ENCODE measurements at places on chromosomes 16 and 17.

GRCh38 chr16:53744449-53744848 lies 40.5 kb downstream of the FTO start:
- no peak for DNase-seq

DNA sequence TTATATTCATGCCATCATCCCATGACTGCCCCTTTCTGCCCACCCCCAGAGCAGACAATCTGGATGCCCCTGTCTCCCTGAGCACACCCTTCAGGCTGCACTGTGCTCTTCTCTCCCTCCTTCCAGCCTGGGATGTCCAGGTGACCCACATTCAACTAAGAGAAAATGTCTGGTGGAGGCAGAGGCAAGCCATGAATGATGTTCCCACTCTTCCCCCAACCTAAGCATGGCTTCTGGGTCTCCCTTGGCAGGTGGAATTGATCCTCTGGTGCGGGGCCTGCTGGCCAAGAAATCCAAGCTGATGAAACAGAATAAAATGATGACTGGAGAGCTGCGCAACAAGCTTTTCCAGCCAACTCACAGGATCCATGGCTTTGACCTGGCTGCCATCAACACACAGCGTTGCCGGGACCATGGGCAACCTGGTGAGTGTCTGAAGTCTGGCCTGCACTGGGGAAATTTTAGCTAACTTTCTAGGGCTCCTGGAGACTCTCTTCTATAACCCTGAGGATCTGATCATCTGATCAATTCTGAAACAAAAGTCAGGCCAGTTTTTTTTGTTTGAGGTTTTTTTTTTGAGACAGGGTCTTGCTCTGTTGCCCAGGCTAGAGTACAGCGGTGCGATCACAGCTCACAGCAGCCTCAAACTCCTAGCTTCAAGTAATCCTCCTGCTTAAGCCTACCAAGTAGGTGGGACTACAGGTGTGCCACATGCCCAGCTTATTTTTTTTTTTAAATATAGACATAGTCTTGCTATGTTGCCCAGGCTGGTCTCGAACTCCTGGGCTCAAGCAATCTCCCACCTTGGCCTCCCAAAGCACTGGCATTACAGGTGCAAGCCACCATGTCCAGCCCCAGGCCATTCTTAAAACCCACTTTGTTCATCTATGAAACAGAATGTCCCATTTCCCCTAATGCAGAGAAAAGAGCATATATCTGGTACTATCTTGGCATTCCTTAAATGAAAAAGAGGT lies 14.5 kb downstream of the MPO start:
- DNase-seq: no peak

GRCh38 chr17:45732926-45733505 lies 51.1 kb upstream of the CRHR1 start:
- DNase-seq: no peak

- DNase-seq: no peak
These were observed 128.7 kb downstream of the PRKCA start for GRCh38 chr17:66430846-66431795.

GRCh38 chr17:21376759-21377690 lies 868 bp downstream of the KCNJ12 start:
- DNase-seq: peak; percentile 63

GRCh38 chr17:60524463-60525327 lies 1.3 kb downstream of the APPBP2 start:
- DNase-seq: no peak

- DNase-seq: no peak
These were observed 698.8 kb upstream of the GOT2 start for GRCh38 chr16:59432896-59433295.

DNA sequence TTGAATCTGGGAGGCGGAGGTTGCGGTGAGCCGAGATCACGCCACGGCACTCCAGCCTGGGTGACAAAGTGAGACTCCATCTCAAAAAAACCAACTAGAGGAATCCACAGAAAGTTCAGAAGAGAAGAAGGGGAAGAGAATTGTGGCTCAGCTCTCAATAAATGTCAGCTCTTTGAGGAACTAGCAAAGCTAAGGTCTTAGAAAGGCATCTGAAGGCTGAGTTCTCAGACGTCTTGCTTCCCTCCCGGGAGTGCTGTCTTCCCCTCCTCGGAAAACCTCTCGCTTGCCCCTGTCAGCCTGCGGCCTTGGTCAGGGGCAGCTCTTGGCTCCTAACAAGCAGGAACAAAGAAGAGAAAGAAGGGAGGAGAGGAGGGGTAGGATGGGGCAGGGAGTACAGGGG lies 5.3 kb downstream of the SHPK start:
- no peak for DNase-seq

DNA sequence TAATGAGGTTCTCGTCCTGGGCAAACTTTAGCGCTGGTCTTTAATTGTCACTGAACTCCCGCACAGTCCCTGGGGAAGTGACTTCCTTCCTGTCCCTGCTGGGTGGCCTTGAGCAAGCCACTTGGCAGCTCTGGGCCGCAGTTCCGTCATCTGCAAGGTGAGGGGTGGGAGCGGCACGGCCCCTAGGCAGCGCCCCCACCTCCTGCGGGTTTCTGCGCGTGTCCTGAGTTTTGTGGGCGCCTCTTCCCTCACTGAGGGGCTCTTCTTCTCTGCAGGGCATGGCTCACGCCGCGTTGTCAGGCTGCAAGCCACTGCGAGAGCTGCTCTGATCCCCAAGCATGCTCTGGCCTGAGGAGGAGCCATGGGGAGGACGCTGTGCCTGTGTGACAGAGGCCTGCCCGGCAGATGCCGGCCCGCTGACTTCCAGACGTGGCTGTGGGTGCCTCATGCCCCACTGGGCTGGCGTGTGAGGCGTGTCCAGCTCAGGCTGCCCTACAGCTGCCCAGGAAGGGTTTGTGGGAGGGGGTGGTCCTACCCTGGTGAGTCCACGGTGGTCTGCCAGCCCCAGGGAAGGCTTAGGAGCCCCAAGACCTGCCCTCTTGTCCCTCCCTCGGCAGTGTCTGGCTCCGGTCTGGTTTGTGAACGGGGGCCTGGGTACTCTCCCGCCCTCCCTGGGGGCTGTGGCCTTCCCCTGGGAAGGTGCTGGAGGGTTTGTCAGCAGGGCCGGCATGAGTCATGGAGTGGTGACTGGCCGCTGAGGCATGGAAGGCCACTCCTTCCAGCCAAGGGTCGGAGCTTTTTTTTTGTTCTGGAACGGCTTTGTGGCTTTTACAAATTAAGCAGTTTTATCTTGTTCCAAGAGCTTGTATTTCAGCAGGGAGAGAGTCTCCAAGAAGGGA lies 182.0 kb downstream of the SEC14L1 start:
- peak; percentile 92 for DNase-seq

- no peak for DNase-seq
These were observed 193.7 kb downstream of the SHISA9 start for GRCh38 chr16:13095061-13095460.

DNA sequence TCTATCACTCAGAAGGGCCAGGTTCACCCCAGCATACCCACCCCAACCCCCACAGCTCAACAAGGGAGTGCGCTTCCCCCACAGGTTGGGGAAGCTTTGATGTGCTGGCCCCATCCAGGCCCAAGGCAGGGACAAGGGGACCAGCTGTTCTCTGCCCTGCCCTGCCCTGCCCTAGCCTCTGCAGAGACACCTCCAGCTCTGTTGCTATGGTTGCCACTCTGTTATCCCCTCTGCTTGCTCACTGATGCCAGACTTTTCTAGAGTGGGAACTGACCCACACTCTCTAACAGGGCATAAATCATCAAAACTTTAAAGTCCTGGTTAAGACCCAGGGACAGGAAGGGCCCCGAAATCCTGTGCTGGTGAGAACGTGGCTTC lies 50.4 kb upstream of the ENPP7 start:
- no peak for DNase-seq

DNA sequence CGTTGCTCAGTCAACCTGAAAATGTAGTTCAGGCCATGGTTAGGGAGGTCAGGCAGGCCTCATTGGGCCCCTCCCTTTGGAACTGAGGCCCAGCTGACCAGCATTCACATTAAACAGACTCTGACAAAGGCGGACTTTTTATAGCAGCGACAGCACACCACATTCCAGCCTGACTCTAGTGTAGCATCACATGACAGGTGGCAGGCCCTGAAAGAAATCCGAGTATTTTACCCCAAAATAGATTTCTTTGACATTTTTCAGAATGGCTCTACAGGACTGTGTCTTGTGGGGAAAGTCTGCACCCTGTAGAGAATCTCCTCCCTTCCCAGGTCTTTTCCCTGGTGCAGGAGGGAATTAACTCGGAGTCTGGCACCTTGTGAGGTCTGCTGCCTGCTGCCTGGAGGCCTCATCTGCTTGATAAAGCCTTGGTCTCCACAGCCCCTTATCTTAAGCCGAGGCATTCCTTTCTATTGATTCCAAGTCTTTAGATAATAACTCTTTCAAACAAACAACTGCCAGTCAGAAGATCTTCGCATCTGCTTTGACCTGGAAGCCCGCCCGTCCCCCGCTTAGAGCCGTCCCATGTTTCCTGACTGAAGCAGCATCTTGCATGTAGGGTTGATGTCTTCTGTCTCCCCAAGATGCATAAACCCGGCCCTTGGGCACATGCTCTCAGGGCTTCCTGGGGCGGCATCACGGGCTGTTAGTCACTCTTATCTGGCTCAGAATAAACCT lies 44.0 kb upstream of the CAPN15 start:
- DNase-seq: no peak

DNA sequence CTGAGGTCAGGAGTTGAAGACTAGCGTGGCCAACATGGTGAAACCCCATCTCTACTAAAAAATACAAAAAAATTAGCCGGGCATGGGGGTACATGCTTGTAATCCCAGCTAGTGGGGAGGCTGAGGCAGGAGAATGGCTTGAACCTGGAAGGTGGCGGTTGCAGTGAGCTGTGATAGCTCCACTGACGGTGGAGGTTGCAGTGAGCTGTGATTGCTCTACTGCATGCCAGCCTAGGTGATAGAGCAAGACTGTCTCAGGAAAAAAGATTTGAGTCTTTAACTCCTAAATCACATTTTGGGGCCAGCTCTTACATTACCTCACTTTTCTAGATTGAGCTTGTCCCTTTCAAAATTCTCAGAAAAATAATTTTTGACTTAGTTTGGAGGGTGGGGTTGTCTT lies 15.2 kb downstream of the VMP1 start:
- DNase-seq: no peak

GRCh38 chr16:66662445-66663194 lies 33.9 kb downstream of the CMTM4 start:
- DNase-seq: peak; percentile 25

DNA sequence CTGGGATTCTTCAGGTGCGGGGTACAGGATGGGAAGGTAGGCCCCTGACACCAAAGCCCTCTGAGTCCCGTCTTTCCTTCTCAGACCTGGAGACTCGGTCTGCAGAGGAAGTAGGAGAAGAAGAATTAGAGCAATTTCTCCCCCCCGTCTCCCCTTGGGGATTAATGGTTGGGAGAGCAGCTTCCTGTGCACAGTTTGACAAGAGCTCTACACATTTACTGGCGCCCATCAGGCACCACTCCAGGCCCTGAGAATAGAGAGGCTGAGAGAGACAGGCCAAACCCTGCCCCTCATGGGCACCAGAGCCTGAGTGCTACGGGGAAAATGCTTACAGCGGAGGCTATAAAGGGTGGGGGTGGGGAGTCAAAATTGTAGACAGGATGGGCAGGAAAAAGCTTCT lies 3.5 kb upstream of the C16orf74 start:
- no peak for DNase-seq

DNA sequence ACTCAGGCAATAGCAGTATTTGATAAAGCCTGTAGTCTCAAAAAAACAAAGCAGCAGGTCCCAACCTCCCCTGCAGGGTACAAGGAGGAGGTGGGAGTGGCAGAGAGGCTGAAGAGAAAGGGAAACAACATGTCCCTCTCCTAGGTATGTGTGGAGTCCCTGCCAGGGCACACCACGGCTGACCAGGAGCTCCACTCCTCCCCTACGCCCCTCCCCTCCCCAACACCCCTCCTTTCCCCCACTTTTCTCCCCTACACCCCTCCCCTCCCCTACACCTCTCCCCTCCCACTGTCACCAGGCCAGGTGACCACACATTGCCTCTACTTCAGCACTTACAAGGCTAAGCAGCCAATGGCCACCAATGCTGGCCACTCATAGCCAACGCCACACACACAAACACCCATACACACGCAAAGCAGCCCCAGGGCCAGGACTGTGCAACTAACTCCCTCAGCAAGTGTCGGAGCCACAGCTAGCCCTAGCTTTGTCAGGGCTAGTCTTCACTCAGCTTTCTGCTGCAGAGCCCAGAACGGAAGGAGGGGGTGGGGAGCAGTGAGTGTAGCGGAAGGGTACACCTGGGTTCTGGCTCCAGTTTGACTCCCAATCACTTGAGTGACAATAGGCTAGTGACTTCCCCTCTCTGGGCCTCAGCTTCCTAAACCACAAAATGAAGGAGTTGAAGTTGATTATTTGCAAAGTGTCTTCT lies 8.2 kb downstream of the CAVIN1 start:
- DNase-seq: no peak

DNA sequence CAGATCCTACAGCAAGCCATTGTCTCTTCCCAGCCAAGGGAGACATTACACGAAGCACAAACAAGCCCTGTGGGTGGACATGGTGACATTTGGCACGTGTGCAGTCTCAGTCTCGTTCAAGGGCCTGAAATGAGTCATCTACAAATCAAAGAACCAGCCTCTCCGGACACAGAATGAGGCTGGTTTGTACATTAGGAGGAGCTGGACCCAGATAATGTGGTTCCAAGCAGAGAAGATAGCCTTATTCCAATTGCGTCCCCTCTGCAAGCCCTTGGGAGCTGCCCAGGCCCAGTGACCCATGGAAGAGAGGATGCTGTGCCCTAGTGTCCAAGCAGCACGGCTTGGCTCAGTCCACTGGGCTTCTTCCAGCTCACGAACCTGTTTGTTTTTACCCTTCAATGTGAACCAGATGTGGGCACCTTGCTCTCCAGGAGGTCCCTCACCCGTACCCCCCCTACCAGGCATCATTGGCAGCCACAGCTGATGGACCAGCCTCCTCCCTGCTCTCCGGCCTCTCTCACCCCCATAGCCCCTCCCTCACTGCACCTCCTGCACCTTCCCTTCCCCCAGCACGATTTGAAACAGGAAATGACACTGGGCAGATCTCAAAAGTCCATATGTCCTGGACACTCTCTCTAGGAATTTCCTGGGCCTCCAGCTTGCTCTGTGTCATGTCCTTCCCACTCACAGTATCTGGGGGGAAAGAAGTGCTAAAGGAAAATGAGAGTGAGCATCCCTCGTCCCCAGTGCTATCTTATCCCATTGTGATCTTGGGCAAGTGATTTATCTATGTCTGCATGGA lies 26.2 kb downstream of the KPNA2 start:
- DNase-seq: peak; percentile 18

GRCh38 chr17:75124041-75124818 lies 7.3 kb downstream of the NT5C start:
- no peak for DNase-seq

GRCh38 chr17:63075969-63076368 lies 109.9 kb downstream of the TANC2 start:
- no peak for DNase-seq

DNA sequence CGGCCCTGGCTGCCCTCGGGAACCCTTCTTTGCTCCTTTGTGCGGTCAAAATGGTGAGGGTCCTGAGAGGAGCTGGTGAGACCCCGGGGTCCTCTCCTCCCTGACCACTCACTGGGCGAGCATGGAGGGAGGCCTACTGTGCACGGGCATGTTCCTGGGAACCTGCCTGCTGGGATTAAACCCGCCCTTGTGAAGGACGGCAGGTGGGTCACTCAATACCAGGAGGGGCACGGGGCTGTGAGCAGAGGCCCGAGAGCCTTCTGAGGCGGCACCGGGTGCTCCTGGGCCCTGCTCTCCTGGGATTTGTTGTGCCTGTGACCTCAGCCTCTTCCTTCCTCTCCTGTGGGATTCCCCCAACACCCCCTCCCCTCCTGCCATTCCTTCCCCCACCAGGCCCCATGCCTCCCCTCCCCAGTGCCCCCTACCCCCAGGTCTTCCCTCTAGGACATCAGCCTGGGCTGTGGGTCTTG lies 19.7 kb downstream of the METRNL start:
- no peak for DNase-seq

Measured in AG08396 (cell line).